Panc1 (cell line): ENCODE measurements at places on chromosomes 3 and 15. TPM values are rescaled to one million over a fixed set of nuclear protein-coding genes. Genes with fewer than 3 reads are reported as not detected.

DNA sequence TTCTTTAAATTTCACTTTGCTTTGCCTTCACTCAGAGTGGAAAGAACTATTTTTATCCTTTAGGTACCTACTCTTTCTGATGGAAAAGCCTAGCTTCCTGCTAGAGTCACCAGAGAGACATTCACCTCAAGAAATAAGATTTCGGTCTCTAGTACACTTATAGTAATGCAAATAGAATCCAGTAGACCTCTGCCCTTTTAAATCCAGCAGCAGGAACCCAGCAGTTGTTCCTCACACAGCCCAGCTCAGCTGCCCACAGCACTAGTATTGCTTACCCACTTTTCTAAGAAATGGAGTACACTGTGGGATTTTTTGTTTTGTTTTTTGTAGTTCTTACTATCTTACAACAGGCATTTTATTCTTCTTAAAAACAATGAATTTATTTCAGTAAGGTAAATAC, 497.0 kb upstream of the CCDC54 start:
- no peaks in the 10 kb centered on the region for H3K4me1 ChIP-seq
- DNase-seq: no peak
- no peak overlapping the region for H3K4me3 ChIP-seq
- H3K27me3 ChIP-seq: no peaks in the 10 kb centered on the region

The PARP15 gene
- total RNA-seq: 0.21 TPM

The SLC51A gene
- not detected for total RNA-seq

GRCh38 chr3:134357261-134357913, 16.9 kb downstream of the AMOTL2 start:
- DNase-seq: no peak
- H3K4me1 ChIP-seq: peaks cover 97% of the 10 kb centered on the region
- H3K27me3 ChIP-seq: no peaks in the 10 kb centered on the region
- peaks cover 39% of the 10 kb centered on the region for H3K36me3 ChIP-seq

DNA sequence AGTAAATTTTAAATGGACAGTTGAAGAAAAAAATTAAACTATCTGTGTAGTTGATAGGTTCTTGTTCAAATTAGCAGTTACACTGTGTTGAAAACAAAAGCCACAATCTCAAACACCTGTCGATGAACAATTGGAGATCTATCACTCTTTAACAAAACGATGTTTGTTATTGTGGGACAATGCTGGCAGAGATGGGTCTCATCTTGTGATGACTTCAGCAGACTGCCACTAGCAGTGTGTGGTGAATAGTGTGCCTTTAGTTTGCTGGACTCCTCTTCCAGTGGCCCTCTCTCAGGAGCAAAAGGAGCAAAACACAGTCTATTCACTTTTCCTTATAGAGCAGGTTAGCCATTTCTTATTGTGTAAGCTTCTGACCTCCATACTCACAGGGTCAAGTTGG, 14.7 kb upstream of the TRIM59 start:
- no peak overlapping the region for H3K27ac ChIP-seq
- no peaks in the 10 kb centered on the region for H3K4me1 ChIP-seq
- DNase-seq: no peak
- peaks cover 8% of the 10 kb centered on the region; the same call in 1 of the 2 replicates for H3K27me3 ChIP-seq
